ENCODE measurements at places on chromosomes 6 and 20. TPM values are rescaled to one million over a fixed set of nuclear protein-coding genes. Genes with fewer than 3 reads are reported as not detected.

DNA sequence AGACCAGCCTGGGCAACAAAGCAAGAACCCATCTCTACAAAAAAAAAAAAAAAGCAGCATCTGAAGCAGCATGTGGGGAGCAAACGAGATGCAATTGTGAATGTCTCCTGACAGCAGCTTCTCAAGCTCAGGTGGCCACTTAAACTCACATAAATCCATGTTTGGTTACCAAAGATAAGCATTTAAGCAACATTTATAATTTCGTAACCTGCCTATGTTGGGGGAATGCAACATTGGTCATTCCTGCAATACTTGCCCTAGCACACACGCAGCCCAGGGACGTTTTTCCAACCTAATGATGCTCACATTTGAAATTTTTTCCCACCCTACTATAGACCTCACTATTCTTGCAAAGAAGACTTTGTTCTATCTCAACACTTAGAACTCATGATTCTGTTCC, 113.3 kb downstream of the ZFP64 start:
- no peak for DNase-seq

Gene MAP3K5
- 3.3 TPM for total RNA-seq

Gene PSMB1
- 221 TPM for total RNA-seq

DNA sequence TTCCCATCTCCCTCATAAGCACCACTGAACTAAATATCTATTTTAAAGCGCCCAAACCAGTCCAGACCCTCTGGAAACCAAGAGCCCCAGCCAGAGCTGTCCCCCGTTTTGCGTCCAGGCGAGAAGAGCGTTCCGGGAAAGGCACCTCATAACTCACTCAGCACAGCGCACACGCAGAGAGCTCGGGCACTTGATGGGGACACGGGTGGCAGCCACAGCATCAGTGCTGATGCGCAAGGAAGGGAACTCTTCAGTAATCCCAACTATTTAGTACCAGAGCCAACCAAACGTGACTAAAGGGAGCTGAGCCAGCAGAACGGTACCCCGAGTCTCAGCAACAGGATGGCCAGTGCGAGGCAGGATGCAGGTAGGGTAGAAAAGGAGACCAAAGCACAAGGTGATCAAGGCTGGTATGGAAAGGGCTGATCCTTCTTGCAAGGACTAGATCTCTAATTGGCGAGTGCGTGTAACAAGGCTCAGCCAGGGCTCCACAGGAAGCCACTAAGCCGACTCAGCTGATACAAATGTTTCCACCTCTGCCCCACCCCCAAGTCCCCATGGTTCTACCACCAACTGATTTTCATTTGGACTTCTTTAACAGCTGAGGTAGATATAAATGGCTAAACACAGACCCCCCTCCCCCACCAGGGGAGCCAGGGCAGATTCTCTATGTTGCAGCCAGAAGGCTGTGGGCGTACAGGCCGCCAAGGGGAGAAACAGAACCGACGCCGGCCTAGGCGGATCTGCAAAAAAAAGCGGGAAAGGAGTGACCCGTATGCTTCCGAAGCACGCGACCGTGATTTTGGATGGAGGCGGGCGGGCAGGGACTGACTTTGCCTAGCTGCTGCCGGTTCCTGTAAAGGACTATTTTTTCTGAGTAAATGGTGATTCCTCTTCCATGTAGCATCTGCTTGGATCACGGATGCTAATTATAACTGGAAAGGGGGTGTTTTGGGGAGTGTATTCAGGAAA, 183.5 kb upstream of the COL21A1 start:
- DNase-seq = no peak
